ENCODE measurements at places on chromosomes 1 and 21.

DNA sequence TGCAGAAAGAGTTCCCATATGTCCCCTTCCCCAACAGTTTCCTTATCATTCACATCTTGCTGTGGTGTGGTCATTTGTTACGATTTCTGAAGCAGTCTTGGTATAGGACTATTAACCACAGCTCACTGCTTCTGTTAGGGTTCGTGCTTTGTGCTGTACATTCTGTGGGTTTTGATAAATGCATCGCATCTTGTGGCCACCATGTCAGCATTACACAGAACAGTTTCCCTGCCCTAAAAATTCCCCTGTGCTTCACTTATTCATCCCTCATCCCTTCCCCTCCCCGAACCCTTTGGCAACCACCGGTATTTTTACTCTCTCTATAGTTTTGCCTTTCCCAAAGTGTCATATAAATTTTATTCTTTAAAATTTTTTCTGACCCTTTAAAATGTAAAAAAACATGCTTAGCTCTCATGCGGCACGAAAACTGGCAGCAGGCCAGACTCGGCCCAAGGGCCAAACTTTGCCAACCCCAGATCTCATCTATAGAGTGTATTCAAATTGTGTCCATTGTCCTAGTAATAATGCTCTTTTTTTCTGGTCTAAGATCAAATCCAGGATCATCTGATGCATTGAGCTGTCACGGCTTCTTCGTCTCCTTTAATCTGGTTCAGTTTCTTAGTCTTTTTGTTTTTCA, 78.2 kb downstream of the SIM2 start:
- no peak for DNase-seq

DNA sequence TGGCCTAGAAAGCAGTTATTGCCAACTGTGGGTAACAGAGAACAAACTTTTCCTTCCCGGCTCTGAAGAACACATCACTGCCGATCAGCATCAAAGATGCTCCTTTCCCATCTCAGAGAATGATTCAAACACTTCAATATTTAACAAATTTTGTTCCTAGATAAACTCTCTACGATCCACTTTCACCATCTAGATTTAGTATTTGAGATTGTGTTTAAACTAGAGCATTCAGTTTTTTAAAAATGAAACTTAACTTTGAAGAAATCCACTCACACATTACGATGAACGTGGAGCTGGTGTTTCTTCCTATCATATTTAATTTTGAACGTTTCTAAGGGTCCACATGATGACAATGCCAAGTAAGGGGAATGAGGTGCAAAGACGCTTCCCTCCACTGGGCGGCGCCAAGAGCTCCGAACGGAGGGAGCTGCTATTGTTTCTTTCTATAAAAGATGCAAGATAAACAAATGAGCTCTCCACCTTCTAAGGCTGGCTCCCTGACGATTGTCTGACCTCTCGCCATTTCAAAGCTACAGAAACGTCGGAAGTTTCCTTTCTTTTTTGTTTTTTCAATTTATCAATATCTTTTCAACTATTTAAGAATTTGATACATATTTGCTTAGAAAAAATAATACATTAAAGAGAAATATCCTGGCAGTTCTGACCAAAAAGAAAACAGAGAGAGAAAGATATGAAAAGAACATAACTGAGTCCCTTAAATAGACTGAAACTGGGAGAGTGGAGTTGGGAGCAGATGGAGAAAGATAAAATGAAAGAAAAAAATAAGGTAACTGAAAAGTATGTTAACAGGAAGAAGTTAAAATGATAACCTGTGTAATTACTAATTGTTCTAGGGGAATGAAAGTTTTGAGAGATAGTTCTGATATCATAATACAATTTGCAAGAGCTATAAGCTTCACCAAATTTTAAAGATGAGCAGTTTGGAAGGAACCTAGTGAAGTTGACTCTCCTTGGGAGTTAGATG, 4.4 kb upstream of the BARHL2 start:
- DNase-seq: no peak

- DNase-seq: no peak
Measured at GRCh38 chr1:12272770-12273169, 42.9 kb downstream of the VPS13D start.

DNA sequence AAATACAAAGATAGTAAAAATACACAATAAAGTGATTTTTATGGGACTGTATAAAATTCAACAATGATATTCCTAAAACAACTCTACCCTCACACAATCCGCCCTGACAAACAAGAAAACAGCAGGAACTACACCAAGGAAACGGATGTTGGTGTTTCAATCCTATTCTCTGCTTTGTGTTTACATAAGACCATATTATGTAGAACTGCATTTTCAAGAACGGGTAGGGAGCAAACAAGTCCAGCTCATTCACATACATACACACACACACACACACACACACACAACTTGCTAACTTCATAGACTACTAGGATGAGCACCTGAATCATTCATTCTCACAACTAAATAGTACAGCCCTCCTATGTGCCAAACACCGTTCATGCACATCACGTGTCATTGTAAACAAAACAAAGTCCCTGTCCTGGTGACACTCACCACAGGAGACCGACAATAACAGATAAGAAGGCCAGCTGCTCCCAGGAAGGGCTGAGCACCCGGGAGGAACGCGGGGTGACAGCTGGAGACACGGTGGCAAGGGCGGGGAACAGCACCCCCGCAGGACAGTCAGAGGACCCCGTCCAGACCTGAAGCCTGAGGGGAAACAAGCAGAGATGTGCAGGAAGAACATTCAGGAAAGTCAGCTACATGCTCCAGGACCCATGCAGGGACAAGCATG, 43.0 kb downstream of the NPHP4 start:
- no peak for DNase-seq

GRCh38 chr1:40030528-40031135, 9.9 kb upstream of the CAP1 start:
- no peak for DNase-seq

GRCh38 chr1:212496682-212497081, 64.0 kb downstream of the NENF start:
- DNase-seq: no peak

DNA sequence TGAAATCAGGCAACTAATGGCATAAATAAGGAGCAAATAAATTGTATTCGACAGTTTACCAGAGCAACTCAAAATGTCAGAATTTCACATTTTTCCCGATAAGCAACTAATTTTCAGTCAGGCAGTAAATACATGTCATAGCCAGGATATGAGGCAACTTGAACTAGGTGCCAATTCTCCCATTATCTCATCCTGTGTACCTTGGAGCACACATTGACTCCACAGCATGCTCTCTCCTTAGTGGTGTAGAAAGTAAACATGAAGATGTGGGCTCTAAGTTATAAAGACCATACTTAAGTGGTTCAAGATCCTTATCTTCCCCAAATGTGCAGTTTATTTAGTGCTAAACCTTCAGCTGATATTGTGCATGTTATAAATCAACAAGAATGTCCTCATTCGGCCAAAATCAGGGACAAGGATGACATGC, 197.8 kb downstream of the VAV3 start:
- no peak for DNase-seq

Data from tibial nerve (tissue), 4 donors.